ENCODE measurements at places on chromosomes 16 and 17. TPM values are rescaled to one million over a fixed set of nuclear protein-coding genes. Genes with fewer than 3 reads are reported as not detected.
A peak's percentile ranks its signal among the peaks of the same experiment; 100 is the strongest.

DNA sequence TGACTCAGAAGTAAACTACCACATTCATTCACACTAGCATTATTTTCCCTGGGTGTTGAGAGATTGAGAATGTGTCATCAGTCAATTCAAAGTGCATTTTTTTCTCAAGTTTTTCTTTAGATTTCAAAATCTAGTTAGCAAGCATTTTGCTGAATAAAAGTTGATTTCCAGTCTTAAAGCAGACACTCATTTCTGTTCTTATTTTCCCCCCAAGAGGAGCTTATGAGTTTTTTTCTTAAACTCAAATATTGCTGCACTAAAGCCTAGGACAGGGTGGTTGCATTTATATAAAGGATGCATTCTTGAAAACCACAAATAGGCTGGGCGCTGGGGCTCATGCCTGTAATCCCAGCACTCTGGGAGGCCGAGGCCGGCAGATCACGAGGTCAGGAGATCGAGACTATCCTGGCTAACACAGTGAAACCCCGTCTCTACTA is 15.3 kb downstream of the CDH3 start:
- no peak for DNase-seq

DNA sequence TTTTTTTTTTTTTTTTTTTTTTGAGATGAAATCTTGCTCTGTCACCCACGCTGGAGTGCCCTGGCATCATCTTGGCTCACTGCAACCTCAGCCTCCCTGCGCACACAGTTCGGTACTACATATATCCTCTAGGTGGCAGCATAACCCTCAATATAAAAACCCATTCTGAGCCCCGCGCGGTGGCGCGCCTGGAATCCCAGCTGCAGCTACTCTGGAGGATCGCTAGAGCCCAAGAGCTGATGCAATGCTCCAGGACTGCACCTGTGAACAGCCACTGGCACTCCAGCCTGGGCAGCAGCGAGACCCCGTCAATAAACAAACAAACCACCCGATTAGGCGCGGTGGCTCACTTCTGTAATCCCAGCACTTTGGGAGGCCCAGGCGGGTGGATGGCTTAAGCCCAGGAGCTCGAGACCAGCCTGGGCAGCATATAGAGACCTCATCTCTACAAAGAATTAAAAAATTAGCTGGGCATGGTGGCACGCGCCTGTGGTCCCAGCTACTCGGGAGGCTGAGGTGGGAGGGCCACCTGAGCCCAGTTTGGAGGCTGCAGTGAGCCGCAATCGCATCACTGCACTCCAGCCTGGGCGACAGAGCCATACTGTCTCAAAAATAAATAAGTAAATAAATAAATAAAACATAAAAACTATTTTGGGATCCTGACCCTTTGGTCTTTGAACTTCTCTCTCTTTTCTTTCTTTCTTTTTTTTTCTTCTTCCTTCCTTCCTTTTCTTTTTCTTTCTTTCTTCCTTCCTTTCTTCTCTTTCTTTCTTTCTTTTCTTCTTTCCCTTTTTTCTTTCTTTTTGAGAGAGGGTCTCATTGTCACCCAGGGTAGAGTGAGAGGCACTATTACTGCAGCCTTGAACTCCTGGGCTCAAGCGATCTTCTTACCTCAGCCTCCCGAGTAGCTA is 15.4 kb upstream of the AKAP10 start:
- DNase-seq: peak; percentile 93

DNA sequence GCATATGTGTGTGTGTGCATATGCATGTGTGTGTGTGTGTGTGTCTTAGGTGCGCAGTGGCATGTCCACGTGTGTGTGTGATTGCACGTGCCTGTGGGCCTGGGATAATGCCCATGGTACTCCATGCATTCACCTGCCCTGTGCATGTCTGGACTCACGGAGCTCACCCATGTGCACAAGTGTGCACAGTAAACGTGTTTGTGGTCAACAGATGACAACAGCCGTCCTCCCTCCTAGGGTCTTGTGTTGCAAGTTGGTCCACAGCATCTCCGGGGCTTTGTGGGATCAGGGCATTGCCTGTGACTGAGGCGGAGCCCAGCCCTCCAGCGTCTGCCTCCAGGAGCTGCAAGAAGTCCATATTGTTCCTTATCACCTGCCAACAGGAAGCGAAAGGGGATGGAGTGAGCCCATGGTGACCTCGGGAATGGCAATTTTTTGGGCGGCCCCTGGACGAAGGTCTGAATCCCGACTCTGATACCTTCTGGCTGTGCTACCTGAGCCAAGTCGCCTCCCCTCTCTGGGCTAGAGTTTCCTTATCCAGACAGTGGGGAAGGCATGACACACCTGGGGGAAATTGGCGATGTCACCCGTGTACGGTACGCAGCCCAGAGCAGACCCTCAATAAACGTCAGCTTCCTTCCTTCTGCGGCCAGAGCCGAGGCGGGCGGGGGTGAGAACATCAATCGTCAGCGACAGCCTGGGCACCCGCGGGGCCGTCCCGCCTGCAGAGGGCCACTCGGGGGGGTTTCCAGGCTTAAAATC is 47.6 kb downstream of the IL21R start:
- DNase-seq: no peak

- DNase-seq: no peak
Measured at GRCh38 chr17:73096211-73096610, 3.7 kb upstream of the SLC39A11 start.

- DNase-seq: no peak
Measured at GRCh38 chr16:88048985-88049384, 97.8 kb downstream of the BANP start.

- no peak for DNase-seq
Measured at GRCh38 chr17:21240369-21241055, 12.7 kb downstream of the NATD1 start.

DNA sequence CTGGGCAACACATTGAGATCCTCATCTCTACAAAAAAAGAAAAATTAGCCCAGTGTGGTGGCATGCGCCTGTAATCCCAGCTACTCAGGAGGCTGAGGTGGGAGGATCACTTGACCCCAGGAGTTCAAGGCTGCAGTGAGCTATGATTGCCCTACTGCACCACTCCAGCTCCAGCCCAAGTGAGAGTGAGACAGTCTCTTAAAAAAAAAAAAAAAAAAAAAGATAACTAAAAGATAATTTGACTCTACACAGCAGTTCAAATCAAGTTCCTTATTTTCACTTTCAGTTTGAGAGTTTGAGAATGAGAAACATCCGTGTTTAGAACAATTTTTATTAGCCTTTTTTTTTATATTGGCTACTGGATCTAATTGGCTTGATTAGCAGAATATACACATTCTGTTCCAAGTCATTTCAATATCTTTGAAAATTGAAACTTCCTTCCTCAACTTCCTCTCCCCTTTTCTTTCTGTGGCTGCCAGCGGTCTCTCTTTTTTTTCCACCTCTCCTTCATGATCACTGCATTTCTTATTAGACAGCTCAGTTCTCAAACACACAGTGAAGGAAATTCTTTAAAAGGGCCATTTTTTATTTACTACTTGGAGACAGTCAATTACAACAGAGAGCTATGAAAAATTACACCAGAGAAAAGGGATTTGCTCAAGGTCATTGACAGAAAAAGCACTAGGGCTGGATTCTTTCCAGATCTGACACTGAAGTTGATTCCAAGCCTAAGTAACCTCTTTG is 4.5 kb upstream of the ACSF2 start:
- DNase-seq: peak; percentile 85

- DNase-seq: no peak
Measured at GRCh38 chr17:78131172-78132083, 857 bp downstream of the TMC8 start.

GRCh38 chr16:82653550-82654511 is 27.1 kb downstream of the CDH13 start:
- DNase-seq: peak; percentile 81

- no peak for DNase-seq
Measured at GRCh38 chr17:1744551-1745512, 2.2 kb downstream of the SERPINF2 start.

Gene OR4D1
- total RNA-seq: not detected

Gene RCVRN
- not detected for total RNA-seq

Gene SLC35G6
- total RNA-seq: not detected

Gene NXPH3
- total RNA-seq: 0.46 TPM

Gene CTRB1
- not detected for total RNA-seq

Gene CMTR2
- total RNA-seq: 16.1 TPM

Gene TOP3A
- total RNA-seq: 100 TPM

Gene ICAM2
- 0.99 TPM for total RNA-seq

Gene KRT31
- total RNA-seq: not detected
